MV-4-11 (cell line): ENCODE measurements at places on chromosomes 6 and 20.

DNA sequence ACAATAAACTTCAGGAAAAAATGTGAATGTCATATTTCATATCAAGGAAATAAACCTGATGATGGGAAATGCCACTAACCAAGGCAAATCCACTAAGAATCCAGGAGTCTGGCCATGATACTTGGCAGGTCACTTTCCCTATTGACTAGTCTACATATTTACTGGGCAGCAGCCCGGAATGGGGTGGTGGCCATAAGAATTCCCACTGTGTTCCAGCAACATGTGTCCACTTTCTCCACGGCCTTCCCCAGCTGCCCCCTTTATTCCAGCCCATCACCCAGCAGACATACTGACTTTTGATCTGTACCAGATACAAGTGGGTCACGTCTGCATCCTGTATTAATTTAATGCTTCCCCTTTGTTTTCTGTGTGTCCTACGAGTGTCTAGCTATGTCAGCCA, 234.5 kb upstream of the PRDM1 start:
- DNase-seq: no peak

GRCh38 chr6:158067436-158068015, 85.9 kb downstream of the SYNJ2 start:
- no peak for DNase-seq

DNA sequence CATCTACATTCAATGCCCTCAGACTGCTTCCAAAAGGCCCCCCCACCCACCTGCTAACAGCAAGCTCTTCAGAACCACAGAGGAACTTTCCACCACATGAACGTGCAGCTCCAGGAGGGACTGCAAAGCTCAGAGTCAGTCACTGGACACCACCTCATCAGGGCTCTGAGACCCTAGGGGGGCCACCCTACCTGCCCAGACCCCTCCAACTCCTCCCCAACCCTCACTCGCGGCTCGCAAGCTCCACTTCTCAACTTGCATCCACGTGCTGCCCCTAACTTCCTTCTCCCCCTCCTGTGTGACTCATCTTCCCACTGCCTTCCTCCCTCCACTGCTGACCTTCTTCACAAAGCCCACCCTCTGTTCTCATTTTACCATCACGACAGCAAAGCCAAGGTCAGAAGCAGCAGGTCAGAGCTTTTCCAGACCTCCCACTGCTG, 6.5 kb downstream of the MBOAT1 start:
- DNase-seq: peak; percentile 40

GRCh38 chr6:33609019-33609418, 12.1 kb upstream of the ITPR3 start:
- DNase-seq: no peak

DNA sequence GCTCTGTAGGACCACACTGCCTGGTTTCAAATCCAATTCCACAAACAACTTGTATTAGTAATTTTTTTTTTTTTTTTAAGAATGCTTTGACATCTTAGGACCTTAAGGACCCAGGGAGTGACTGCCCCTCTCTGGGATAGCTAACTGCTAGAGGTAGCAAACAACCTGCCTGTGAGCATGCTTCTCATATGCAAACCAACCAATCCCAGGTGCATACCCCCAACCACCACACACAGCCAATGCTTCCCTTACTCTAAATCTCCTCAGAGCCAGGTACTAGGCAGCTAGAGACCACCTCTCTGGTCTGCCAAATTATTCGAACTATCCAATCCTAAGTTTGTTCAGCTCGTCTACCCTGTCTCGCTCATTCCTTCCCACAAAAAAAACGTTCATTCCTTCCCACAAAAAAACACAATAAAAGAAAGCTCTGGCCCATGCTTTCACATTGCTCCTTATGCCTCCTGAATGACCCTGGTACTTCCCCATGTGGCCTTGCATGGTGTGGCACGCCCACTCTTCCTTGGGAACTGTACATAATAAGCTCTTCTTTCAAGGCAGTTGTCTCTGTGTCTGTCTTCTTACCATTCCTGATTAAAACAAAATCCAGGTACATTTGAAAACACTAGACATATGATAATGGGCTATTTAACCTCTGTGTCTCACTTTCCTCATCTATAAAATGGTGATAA, 6.4 kb downstream of the SERAC1 start:
- DNase-seq: peak; percentile 48

- DNase-seq: no peak
Measured at GRCh38 chr6:90231308-90231707, 65.3 kb downstream of the BACH2 start.

- DNase-seq: no peak
Measured at GRCh38 chr6:6678811-6679210, 90.3 kb downstream of the LY86 start.

- no peak for DNase-seq
Measured at GRCh38 chr6:19830171-19830570, 7.0 kb upstream of the ID4 start.

GRCh38 chr20:60060593-60060992, 102.4 kb downstream of the CDH26 start:
- DNase-seq: peak; percentile 29

- peak; percentile 97 for DNase-seq
Measured at GRCh38 chr6:30781743-30782424, 37.5 kb upstream of the IER3 start.

- no peak for DNase-seq
Measured at GRCh38 chr6:160919723-160920440, 71.7 kb upstream of the MAP3K4 start.

GRCh38 chr6:128233531-128233930, 286.9 kb downstream of the PTPRK start:
- no peak for DNase-seq

DNA sequence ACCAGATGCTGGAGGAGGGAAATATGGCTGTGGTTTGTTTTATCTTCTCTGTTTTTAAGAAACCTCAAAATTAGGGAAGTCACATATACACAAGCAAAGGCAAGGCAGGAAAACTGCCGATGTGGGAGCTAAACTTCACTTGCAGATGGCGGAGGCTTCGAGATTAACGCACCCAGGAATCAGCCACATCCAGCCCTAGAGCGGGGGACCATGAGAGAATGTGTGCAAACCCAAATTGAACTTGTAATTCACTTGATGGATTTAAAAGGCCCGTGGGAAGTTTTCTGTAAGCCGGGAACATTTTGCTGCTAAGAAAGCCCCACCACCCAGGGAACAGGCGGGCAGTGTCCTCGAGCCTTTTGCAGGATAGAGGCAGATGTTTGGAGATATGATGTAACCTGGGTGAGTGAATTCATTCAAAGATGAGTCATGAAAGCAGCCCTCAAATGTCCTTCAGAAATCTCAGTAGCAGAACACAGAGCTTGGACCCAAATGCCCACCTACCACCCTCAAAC, 39.9 kb downstream of the PREX1 start:
- DNase-seq: peak; percentile 92

DNA sequence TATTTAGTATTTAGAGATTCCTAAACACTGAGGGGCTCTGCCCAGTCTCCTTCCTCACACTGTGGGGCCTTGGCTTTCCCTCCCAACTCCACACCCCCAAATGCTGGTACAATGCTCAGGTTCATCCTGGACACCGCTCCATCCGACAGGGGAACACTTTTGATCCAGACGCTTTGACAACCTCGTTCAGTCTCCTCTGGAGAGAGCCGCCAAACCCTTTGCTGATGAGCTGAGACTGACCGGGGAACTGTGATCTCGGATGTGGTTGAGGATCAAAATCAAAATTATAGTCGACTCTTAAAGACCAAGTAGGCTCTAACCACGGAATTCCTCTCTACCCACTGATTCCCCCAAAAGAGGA, 38.8 kb upstream of the HLA-E start:
- DNase-seq: no peak

- no peak for DNase-seq
Measured at GRCh38 chr20:63696628-63697356, at the start of gene TNFRSF6B. Gene TNFRSF6B (plus strand): TSS chr20:63696652. CDS start chr20:63696768, 116 bp downstream.
